ENCODE measurements at places on chromosomes 3 and 15.

- DNase-seq, result no peak
Measured at GRCh38 chr3:185572183-185572582, 13.9 kb upstream of the SENP2 start.

DNA sequence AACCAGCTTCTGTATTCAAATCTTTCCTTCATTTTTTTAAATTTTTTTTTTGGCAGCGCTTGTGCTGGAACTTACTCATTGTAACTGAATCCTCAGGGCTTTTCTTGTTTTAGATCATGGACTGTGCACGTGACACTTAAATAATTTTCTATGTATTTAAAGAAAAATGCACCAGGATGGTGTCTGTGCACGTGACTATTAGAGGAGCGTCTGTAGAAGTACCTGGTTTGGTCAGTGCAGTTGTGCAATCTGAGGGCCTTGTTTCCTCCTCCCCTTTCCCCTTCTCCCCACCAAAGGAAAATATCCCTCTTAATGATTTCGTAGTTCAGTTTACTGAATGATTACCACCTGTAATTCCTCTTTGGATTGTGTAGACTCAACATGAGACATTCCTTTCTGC lies 31.3 kb downstream of the EDEM1 start:
- no peak for DNase-seq

GRCh38 chr3:80734483-80734882 lies 966.7 kb upstream of the ROBO1 start:
- no peak for DNase-seq

DNA sequence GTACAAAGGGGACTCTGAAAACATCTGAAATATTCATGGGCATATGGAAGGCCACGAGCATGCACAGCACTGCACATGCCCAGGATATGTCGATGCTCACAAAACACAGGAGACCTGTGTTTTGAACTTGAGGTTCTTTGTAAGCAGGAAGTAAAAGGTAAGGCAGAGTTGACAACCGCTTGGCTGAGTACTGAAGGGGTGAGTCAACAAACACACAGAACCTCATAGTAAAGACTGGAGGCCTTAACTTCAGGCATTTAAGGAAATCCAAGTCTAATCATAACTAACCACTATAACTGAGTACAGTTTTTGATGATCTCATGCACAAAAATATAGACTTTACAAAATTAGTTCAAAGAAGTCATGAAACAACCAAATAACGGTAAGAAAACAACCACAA lies 80.6 kb downstream of the MYO9A start:
- DNase-seq, result no peak

- DNase-seq, result no peak
Measured at GRCh38 chr3:168539909-168540308, 444.2 kb upstream of the GOLIM4 start.

- DNase-seq, result no peak
Measured at GRCh38 chr3:157093096-157093495, 66.9 kb downstream of the CCNL1 start.

- DNase-seq, result no peak
Measured at GRCh38 chr15:69664572-69665571, 212.3 kb downstream of the RPLP1 start.

DNA sequence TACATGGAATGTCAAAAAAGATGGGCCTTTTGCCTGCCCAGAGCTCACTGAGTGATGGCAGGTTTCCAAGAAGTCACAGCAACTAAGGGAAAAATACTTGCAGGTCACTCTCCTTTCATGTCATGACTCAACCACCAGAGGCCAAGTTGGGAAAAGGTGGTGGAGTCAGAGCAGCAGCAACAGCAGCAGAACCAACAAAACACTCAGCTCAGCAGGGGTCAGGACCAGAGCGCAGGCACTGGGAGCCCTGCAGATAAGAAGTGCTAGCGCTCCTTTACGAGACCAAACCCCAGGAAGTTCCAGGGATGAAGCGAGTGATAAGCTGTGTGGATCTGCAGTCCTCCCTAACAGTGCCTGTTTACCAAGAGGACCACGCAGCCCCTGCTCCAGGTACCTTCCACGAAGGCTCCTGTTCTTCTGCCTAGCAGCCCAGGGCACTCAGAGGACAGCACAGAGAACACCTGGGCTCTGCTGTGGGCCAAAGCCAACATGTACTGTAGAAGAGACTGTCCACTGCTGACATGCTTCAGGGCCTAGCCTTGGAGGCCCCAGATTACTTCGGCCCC lies 26.0 kb downstream of the POC1A start:
- DNase-seq, result no peak

- no peak for DNase-seq
Measured at GRCh38 chr3:59771768-59772181, 722.0 kb upstream of the CFAP20DC start.

DNA sequence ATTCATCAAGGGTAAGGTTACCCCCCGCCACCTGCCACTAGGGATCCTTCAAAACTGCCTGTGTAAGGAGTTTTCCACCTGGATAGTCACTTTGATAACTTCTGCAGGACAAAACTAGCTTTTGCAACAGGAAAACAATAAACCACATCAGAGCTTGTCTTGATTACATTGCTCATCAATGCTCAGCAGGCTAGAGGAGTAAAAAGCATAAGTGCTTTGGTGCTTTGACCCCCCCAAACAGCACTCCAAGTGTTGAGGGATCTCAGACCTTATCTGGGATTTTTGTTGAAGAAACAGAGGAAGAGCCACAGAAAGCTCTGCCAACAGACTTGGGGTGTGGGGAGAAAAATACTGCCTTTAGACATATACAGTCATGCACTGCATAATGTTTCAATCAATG lies 10.8 kb upstream of the PHLDB2 start:
- no peak for DNase-seq

- DNase-seq, result no peak
Measured at GRCh38 chr3:9231006-9231405, 18.4 kb downstream of the SRGAP3 start.

GRCh38 chr15:96172417-96172816 lies 158.1 kb upstream of the NR2F2 start:
- no peak for DNase-seq

DNA sequence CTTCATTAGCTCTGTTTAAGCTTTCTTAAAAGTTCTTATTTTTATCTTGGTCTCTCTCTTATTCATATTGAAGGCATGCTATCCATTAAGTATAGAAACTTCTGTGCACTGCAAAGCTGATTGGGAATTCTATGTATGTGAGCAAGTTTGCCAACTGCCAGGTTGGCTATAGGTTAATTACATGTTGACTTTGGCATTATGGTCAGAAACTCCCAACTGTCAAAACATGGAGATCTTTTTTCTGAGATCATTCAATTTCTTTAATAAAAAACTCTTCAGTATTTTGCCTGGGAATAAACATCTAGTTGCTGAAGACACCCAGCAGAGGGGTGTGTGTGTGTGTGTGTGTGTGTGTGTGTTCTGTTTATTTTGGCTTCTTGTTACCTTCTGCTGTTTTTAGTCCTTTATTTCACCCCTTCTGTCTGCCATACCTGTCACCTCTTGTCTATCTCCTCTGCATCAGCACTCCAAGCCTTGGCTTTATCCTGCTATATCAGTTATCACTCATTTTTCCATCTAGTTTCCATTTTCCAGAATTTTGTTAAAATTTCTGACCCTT lies 1.3 kb upstream of the ARL14 start:
- DNase-seq, result no peak

DNA sequence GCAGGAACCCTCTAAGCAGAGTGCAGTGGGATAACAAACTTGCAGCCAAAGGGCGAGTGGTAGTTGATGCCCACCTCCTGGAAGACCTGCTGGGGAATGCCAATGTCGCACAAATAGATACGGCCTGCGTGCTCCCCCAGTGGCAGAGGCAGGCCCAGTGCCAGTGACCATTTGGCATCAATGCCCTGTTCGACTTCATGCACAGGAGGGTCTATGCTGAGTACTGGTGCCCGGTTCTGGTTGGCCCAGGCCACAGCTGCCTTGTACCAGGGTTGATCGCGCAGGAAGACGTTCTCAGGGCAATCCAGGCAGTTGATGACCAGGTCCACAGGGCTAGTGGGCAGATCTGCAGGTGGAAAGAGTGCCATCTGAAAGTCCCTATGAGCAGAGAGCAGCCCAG lies 17.0 kb downstream of the CLK3 start:
- DNase-seq, result no peak

DNA sequence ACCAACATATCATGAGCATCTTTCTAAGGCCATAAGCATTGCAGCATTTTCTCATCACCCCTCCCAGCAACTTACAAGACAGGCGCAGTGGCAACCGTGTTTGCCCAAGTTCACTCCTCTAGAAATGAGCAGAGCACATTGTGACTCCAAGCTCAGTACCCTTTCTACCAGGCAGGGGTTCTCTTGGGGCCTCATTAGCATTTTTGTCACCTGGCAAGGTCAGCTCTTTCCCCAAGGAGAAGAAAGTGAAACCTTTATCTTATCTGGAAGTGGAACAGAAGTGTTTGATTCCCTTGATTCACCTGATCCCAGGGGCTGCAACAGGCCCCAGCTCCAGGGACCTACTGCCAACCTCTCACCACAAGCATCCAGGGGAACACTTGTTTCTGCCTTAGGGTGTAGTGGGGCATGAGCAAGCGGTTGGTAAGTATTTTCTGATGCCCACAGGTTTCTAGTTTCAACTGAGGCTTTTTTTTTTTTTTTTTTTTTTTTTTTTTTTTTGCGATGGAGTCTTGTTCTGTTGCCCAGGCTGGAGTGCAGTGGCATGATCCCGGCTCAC lies 44.0 kb upstream of the HERC1 start:
- DNase-seq, result no peak

DNA sequence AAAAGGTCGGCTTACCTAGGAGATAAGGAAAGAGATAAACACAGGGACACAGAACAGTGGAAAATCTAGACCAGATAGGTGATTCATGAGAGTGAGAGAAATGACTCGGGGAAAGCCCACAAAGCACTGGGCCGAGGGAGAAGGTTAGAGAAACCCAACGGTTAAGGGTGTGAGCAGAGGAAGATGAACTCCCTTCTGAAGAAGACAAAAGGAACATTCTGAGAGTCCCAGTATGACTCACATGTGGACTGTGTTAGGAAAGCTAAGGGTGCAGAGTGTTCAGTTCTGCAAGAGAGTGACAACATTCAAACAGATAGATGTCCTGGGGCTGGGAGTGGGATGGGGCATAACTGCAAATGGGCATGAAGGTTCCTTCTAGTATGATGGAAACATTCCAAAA lies 83.0 kb downstream of the CNTN3 start:
- no peak for DNase-seq

GRCh38 chr3:123374016-123374415 lies 74.9 kb downstream of the ADCY5 start:
- DNase-seq, result peak; percentile 89

GRCh38 chr3:52091586-52092270 lies 35.4 kb upstream of the DUSP7 start:
- DNase-seq, result no peak
